ENCODE measurements at places on chromosomes 3 and 15.

- no peak for ATAC-seq
Measured at GRCh38 chr15:29226436-29227208, 43.0 kb downstream of the NSMCE3 start.

DNA sequence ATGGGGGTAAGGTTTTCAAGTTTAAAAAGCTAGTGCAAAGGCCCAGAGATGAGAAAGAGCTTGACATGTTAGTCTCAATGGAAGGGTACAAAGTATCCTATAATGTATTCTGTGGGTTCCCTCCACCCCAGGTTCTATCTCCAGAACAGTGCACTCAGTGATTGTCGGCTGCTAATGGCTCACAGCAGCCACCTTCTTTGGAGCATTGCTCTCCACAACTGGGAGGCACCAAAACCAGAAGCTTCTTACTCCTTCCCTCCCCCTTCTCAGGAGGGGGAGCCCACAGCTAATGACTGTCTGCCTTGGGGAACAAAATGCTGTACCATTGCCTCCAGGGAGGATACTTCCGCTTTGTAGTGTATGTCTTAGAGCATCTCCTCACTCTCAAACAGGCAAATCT, 439.4 kb upstream of the RBMS3 start:
- peak; percentile 20 for ATAC-seq

DNA sequence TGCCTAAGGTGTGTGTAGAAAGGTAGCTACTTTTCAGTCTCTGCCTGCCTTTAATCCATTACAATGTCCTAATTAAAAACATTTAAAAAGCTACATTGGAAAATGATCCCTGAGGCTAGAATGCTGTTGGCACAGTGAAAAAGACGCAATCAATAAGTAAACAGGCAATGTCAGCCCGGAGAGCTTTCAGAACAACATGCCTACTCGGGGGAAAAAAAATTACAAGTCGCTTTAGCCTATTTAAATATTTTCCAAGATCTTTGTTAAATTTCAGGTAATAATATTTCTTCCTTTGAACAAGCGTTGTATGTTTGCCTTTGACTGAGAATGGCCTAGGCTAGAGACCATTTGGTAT, 46.6 kb upstream of the CD47 start:
- ATAC-seq: no peak

DNA sequence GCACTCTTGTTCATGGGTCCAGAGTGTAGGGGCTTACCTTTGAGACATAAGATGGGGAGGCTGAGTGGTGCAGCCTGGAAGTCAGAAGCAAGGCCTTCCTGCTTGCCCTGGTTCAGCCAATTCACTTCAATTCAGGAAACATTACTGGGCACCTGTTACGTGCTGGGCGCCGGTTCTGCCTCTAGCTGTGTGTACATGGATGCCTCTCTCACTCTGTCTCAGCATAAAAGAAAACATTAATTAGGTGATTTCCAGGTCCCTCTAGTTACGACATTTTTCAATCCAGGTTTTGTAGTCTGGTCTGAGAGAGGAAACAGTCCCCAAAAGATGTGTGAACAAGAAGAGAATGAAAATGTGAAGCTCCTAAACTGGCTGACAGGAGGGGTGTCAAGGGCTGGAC, 1.2 kb downstream of the RTP1 start:
- ATAC-seq: no peak

All from stimulated activated memory B cell treated with anti-CD40 and anti-IgM and Interleukin-4, amounts not matched to agents 10 μg/mL and 1 μg/mL and 100 μg/mL, for 72 hours (primary cell).